ENCODE measurements at places on chromosomes 6 and 20.

DNA sequence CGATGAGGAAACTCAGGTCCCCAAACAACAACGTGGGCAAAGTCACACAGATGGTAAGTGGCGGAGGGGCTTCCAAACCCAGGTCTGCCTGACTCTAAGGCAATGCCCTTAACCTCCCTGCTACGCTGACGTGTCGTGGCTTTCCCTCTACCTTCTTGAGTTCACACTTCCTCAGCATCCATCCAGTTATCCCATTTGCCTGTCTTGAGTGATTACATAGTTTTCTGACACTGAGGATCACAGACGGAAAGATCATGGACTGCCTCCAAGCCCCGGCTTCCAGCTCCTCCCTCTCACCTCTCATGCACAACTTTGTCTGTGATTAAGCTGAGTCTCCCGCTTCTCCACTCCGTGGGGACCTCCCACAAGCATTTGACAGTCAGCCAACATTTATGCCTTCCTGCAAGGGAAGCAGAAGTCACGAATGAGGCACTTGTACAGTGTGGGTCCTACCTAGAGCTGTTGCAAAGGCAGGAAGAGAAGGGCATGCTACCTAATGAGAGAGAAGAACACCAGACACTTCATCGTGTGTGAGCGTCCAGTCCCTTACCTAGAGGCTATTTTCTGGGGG, 33.8 kb downstream of the TBC1D7 start:
- DNase-seq = no peak

- no peak for DNase-seq
Measured at GRCh38 chr6:11462742-11463397, 74.7 kb upstream of the TMEM170B start.

- no peak for DNase-seq
Measured at GRCh38 chr6:84280030-84280429, 52.6 kb upstream of the CEP162 start.

DNA sequence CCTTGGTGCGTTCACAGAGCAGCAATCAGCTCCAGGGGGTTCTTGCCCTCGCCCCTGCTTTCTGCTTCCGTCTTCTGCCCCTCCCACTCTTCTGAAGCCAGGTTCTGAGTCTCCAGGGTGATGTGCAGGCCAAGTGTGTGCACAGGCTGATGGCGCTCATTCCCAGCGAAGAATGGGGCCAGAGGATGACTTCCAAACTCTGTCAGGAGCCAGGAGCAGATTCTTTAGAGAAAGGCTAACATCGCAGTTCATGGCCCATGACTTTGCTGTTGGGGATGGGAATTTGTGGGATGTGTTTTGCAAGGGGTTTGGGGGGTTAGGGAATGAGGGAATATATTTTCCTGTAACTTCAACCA, 56.1 kb upstream of the CCN6 start:
- no peak for DNase-seq

GRCh38 chr6:20467437-20467836, 65.8 kb downstream of the E2F3 start:
- DNase-seq = no peak

DNA sequence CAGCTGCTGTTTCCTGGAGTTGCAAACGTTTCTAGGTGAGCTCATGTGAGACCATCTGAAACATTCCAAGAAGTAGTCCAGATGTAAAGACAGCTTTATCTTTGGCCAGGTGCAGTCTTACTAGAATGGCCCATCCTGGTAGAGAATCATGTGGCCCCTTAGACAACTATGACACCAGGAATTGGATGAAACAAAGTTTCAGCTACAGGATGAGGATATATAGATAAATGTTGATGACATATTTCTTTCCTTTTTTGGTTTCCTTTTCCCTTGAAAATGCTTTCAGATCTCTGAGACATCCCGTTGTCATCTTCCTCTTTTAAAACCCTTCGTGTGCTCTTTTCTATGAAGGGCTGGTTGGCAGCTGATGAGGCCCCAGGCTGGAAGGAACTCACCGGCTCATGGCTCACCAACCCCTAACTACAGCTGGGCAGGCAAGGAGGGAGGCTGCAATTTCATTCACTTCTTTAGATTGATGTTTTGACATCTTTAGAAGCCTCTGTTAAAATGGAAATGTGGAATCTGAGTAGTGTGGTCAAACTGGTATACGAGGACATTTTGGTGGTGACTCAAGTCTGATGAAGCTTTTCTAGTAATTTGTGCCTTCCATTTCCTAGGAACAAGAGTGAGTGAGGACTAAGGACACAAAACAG, 167.9 kb upstream of the TNFAIP3 start:
- no peak for DNase-seq

DNA sequence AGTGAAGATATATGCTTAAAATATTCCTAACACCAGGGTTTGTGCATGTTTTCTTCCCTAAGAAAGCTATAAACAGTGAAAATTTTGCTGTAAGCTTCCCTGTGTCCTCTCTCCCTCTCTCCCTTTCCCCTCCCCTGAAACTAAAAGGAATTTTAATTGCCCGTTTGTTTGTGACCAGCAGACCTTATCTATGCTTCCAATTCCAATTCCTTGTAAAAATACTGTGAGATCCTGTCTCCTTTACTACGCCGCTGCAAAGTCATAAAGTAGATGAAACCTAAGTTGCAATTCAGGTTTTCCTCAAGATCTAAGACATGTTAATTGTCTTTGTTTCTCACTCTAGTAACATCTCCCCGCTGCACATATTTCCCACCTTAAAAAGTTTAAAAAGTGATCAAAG, 82.3 kb downstream of the DNAH8 start:
- no peak for DNase-seq

- DNase-seq = no peak
Measured at GRCh38 chr6:111565326-111566221, 40.1 kb downstream of the TRAF3IP2 start.

DNA sequence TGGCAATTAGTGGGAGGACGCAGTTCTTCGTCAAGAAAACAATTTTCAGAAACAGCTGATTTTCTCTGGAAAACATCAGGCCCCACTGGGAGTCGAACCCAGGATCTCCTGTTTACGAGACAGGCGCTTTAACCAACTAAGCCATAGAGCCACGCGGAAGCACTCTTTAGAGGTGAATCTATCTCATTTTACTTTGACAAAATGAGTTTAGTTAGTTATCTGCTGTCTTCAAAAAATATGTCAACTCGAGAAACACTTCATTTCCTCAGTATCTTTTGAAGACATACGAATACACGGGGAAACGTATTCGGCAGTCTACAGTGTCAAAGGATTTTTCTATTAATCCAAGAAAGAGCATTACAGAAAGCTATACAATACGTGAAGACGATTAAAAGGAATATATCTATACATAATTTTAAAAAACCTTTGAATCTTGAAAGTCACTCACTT, 26.7 kb downstream of the GPX6 start:
- peak; percentile 8 for DNase-seq

- DNase-seq = no peak
Measured at GRCh38 chr6:130105996-130106704, 87.8 kb downstream of the L3MBTL3 start.

- no peak for DNase-seq
Measured at GRCh38 chr6:116533233-116533957, 12.1 kb downstream of the TRAPPC3L start.

DNA sequence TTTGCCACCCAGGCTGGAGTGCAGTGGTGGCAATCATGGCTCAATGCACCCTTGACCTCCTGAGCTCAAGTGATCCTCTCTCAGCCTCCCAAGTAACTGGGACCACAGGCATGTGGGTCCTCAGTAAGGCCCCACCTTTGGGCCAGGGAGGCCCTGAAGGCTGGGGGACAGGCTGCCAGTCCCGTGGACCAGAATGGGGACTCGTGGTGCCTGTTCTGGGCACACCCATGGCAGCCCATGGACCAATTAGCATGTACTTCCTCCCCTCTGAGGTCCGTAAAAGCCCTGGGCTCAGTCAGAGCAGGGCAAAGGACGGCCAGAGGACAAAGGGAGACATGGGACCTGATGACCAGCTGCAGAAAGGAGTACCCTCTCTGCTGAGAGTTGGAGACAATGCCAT, 1590.8 kb downstream of the KHDRBS2 start:
- no peak for DNase-seq

GRCh38 chr6:14972379-14973067, 273.3 kb upstream of the JARID2 start:
- no peak for DNase-seq

DNA sequence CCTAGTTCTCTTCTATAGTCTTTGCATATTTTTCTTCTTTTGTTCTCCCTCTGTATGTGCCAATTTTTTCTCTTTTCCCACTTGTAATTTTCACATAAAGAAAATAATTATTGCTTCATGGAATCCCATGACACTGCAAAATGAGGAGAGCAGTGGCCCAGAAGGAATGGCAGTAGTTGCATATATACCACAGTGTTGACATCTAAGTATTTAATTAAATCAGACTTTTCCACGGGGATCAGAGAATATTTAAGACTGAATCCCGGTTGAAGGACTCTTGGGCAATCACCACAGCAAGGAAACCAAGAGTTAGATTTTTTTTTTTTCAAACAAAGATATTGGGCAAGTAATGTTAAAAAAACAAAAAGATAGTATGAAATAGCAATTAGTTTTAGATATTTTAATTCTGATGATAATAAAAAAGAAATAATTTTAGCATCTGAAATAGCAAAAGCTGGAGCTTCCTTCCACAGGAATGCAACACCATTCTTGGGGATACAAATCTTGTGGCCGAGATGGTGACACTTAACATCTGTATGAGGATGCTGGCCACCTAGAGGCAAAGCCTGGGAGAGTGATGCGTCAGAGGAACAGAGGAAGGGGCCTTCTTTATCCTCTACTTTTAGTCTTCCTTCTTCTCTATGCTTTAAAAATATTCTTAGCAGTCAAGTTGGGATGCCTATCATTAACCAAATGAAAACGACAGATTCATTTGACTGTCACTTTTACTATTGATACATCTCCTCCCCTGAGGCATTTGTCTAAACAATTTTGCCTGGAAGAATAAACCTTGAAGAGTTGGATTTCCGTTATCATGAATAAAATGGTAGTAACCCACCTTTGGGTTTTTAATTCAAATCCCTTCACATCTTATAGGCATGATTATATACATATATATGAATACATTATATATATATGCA, 356.2 kb downstream of the GJA1 start:
- no peak for DNase-seq

DNA sequence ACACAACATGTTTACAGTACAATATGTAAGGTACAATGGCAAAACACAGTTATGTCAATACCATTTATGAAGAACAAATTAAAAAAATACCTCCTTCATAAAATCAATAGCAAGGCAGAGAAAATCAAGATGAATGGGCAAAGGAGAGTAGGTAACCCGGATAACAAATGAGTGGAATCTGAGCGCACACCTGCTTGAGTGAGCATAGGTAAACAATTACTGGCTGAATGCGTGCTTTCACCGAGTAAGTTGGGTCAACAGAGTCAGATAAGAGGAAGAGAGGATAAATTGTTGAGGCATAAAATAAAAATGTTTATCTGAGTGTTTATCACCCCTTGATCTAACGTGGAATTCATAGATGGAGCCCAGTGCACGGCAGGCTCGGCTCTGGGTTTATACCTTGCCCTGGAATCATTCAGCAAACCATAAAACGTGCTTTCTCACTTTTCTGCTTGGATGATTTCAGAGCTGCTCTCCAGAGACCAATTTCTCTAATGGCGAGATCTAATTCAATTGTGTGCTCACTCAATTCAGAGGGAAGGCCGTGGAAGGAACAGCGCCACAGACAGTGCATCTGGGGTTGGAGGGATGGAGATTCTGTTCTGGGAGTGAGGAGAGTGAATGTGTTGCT, 224.8 kb upstream of the MAP3K7 start:
- no peak for DNase-seq

GRCh38 chr6:41201764-41202173, 820 bp upstream of the TREML2 start:
- no peak for DNase-seq

GRCh38 chr6:3797231-3798054, 45.9 kb upstream of the PXDC1 start:
- DNase-seq = peak; percentile 87

DNA sequence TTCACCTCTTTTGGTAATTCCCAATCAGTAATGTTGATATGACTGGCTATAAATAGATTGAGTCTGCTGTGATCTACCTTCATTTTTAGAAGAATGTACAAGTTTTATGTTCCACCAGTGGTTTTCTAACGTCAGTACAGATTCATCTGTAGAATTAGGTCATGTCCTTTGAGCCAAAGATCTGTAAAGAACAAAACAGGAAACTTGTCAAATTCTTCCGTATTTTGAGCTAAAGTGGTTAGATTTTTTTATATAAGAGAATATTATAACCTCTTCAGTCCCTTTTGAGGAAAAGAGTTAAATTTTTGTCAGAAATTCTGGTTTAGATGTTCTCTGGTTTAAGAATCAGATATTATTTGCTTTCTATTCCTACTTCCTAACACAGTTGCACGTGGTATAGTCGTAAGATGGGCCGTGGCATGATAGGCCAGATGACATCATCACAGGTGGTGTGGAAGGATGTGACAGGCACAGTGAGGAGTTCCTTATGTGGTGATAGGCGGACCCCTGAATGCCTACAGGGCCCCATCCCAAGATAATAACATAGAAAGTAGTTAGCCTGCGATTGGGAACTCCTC, 62.3 kb downstream of the SNX9 start:
- no peak for DNase-seq

DNA sequence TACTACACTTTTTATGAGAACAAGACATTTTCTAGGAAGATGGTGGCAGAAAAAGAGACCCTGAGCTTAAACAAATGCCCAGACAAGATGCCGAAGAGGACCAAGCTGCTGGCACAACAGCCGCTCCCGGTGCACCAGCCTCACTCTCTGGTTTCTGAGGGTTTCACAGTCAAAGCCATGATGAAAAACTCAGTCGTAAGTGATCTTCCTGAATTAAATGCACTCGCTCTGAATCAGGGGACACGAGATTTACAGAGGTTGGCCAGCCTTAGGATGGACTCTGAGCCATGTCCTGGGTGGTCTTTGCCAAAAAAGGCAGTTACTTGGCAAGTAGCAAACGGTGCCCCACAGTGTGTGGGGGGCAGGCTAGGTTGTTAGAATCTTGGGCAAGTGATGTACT, 423 bp downstream of the PACRG start:
- no peak for DNase-seq

DNA sequence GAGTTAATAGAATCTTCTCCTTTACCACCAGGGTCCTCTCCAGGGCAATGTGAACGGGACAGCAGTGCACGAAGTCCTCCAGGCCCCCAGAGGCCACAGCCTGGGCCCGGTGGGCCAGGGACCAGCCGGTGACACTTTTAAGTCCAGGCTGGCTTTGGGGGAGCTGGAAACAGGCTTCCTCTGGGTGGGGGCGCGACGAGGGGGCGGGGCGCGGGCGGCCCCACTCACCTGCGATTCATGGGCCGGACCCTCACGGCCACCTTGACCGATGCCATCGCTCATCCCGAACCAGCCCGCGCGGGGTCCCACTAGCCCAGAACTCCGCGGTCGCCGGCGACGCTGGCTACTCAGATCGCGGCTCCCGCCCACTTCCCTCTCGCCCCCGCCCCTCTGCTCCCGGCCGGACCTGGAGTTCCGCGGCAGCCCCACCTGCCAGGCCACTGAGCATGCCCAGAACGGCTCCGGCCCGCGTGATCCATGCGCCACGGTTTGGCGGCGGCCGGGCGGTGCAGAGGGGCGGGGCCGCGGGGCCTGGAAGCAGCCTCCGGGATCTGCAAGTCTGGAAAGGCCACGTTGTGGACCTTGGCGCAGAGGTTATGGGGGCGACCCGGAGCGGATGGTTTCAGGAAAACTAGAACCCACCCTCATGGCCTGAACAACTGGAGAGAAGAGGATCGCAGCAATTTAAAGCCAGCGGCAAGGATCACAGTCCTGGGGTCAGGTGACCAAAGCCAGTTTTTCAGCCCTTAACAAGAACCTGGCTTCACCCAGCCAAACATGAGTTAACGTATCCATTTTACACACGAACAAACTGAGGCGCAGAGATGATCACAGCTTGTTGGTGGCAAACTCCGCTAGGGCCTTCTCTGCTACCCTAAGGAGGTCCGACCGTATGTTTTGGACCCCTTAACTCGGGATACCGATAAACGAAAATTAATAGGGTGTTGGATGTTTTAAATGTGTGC, at the start of gene KIF16B:
Gene KIF16B (minus strand): TSS at position 448 of the 965 bp plus-strand sequence. CDS start 173 bp downstream, at position 275.
- DNase-seq = peak; percentile 82

Data from SW 1271 (cell line).